NCI-H1694 (cell line): ENCODE measurements at places on chromosomes 7 and 10.

DNA sequence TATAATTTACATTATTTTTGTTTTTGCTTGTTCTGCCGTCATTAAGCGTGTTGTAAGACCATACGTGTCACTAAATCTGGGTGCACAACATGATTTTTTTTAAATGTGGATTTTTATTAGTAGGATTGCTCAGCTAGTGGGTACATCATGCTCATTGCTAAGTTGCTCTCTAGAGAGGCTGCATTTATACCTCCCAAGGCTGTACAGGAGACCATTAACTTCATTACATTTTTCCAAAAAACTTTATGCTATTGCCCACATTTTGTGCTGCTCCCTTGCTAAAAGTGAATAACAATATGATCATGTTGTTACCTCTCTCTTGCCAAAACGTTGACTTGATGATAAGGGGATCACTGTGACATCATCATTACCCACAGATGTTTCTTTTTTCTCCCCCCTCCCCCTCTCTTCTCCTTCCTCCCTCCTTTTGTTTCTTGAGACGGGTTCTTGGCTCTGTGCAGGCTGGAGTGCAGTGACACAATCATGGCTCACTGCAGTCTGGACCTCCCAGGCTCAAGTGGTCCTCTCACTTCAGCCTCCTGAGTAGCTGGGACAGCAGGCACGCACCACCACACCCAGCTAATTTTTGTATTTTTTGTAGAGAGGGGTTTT, 65.1 kb downstream of the BMPR1A start:
- no peak for DNase-seq

- no peak for DNase-seq
These were observed 450.7 kb downstream of the TYW1 start for GRCh38 chr7:67447297-67447696.

DNA sequence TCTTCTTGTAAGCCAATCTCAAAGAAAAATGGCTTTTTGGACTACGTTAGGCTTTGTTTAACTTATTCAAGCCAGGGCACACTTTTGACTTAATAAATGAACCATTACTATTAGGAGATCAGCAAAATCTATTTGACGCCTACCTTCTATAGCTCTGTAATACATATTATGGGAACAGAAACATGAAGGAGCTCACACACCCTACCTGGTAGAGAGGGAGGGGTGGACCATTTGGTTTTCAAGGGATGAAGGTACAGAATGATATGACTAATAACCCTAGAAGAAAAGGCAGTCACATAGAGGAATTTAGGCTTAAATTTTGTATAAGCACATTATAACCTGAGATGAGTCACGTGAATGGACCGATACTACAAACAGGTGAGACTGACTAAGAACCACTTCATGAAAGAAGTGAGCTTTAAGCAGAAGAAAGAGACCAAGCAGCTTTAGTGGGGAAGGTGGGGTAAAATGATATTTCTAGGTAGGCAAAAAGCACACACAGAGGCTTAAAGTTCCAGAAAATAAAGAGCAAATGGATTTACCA, 106.8 kb upstream of the CTTNBP2 start:
- no peak for DNase-seq

GRCh38 chr7:7570584-7570983, 3.9 kb downstream of the MIOS start:
- DNase-seq, result no peak

DNA sequence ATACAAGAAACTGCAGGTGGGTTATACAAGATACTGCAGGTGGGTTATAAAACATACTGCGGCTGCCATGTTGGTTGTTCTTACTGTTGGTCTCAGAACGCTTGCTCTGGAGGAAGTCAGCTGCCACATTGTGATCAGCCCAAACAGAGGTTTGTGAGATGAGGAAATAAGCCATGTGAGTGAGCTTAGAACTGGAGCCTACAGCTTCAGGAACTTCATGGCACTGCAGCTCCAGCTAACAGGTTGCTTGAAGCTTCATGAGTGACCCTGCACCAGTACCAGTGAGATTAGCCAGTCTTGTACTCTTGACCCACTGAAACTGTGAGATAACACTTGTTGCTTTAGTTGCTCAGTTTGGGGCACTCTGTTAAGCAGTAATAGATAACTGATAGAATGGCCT, 74.5 kb upstream of the PRKCQ start:
- DNase-seq, result no peak
